ENCODE measurements at places on chromosomes 13 and 19.

DNA sequence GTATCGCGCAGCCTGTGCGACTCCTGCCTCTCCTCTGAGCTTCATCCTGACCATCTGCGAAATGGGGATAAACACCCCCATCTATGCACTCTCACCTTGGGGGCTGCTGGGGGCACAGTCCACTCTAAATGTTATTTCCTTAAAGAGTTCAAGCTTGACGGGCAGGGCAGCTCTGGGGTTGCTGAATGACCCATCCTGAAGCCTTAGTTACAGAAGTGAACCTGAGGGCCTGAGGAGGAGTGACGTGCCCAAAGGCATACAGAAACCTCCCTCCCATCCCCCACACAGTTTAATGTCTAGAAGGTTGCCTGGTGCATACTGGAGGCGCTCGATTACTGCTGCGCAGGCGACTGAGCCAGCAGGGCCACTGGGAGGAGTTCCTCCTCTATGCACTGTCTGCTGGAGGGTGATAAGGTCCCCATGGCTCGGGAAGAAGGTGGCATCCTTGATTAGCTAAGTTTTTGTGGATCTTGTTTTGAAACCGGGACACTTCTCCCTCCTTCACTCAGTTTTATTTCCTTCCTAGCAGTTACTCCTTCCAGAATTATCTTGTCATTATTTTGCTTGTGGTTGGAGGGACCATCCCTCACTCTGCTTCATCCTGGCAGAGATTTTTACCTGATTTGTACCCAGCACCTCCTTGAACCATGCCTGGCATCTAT lies 572 bp upstream of the FKBP8 start:
- peak; percentile 48 for DNase-seq

DNA sequence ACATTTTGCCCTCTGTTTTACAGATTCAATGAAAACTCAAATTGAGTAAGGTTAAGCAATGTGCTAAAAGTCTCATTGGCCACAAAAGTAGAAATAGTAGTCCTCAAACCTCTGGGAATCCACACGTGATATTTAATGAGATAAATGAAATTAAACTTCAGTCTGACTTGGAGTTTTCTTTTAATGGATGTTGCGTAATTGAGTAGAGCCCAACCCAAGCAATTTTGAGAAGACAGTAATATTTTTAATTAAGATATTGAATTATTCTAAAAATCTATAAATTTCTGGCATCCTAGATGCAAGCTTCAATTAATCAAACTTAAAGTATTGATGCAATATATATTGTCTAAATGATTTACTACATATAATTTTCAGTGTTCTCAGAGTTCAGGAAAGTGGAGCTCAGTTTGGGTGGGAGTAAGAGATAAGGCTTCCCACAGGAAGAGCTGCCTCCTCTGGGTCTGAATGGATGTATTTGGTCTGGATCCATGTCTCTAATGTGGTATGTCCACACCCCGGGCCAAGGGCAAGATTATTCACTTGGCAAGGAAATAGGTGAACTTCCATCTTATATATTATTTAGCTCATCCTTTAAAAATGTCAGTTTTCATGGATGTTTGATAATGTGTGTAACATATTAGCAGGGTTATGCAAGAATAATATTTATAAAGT lies 6.9 kb downstream of the MBNL2 start:
- DNase-seq: no peak

DNA sequence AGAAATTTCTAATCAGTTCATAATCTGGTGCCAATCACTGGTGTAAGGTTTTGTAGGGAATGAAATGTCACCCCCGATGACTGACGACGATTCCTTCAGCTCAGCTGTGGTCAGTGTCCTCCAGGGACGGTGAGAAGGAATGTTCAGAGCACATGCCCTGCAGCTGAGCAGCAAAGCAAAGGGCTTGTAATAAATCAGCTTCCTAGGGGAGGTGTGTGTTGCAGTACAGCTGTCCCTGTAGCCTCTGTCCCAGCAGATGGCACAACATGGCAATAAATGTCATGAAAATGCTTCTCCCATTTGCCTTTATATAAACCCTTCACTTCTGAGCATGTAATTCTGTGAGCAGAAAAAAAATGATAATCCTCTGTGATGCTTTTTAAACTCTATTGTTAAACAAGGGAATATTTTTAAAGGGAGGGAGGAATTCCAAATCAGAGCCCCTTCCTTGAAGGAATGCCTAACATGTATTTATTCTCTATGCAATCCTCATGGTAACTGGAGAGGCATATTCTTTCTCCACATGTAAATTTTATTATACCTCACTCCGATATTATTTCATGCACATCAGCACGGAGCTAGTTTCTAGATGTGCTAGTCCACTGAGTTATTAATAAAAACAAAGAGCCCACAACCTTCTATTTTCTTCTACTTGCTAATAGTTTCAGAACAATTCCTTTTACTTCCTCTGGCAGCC lies 102.5 kb downstream of the FAM216B start:
- no peak for DNase-seq

DNA sequence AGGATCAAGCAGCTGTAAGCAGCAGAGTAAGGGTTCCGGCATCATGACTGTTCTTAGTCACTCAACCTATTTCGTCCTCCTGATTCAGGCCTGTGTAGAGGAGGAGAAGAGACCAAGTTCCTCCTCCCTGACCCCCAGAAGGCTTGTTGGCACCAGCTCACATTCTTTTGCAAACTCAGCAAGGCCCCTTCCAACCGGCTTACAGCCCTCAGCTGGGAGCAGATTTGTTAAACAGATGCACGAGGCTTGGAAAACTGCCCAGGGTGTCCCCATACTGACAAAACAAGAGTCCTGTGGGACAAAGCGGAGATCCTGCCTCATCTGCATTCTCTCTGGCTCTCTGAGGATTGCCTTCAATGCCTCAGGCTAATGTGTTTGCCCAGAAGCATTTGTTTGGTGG lies 113.2 kb upstream of the SOX21 start:
- no peak for DNase-seq

DNA sequence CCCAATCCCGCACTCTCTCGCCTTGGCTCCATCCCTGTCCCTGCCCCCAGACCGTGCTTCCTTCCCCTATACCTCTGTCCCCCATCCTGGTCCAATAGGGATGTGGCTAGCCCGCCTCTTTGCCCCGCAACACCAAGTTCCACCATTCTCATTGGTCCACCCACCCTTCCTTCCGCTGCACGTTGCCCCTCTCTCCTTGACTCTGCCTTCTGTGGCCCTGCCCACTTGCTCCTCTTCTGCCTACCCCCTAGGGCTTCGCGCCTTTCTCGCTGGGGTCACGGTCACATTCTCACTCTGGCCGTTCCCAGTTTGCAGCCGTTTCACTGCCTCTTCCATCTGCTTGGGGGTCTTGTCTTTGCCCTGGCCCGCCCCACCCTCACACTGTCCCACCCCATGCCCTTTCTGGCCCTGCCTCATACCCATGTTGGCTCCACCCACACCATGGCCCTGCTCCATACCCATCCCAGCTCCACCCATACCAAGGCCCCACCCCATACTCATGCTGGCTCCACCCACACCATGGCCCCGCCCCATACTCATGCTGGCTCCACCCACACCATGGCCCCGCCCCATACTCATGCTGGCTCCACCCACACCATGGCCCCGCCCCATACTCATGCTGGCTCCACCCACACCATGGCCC lies 4.5 kb upstream of the ARHGAP45 start:
- no peak for DNase-seq

DNA sequence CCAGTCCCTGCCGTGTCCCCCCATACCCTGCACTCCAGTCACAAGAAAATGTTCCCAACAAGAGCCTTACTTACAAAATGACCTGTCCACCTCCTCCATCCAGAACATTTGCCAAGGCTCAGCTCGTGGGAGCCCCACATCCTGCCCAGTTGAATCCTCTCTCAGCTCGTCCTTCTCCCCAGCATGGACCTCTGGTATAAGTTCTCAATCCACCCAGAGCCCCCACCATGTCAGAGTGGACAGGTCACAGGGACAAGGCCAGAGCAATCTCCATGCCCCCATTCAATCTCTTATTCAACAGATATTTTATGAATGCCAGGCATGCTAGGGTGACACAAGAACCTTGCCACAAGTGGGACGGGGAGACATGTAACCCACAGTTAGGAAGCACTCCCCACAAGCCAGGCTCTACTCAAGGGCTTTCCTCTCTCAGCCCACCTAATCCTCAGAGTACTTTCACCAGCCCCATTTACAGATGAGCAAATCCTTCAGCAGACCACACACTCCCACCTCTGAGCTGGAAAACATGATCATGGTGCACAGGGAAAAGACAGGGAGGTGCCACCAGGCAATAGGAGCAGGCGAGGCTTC lies 15.1 kb downstream of the DEDD2 start:
- no peak for DNase-seq

DNA sequence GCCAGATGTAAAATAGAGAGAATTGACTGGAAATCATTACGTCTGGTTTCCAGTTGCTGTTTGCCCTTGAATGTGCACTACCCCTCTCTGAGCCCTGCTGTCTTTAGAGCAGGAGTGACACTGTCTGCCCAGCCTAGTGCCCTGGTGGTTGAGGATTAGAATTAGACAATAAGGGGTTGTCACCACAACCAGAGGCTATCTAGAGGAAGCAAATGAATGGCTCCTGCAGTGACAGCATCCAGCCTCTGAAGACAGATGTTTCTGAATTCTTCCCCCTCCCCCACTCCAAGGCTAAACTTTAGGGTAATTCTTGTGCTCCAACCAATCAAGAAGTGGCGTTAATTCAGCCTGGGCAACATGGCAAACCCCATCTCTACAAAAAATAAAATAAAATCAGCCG lies 2.0 kb downstream of the RAB8A start:
- no peak for DNase-seq

DNA sequence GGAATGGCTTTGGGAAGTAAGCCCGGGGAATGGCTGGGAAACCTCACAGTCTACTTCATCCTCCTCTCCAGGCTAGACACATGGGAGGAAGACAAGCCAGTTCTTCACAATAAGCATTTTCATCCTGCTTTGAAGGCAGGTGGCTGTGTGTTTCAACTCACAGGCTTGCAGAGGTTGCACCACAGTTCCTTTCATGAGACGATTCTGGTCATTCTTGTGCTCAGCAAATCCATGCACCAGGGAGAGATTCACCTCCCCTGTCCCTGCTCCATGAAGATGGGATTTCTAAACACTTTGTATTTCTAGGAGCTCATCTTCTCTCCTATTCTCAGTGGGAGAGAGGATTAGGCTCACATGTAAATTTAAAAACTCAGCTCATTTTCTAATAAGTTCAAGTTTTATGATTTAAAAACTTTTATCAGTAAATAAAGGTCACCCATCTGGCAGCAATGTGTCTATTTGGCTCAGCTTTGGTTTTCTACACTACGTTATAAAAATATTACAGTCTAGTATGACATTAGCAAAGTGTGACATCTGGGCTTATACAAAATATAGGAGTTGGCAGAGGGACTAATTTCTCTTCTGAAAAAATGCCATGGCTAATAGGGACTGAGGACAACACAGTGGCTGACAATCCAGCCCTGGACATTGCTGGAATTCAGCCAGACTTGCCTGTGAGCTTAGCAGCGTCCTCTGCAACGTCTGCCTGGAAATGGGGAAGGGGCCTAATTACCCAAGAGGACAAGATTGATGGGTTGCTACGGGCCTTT lies 283.2 kb upstream of the SLC10A2 start:
- DNase-seq: no peak

- no peak for DNase-seq
Observed at GRCh38 chr13:112892426-112893206, 76.4 kb upstream of the MCF2L start.

DNA sequence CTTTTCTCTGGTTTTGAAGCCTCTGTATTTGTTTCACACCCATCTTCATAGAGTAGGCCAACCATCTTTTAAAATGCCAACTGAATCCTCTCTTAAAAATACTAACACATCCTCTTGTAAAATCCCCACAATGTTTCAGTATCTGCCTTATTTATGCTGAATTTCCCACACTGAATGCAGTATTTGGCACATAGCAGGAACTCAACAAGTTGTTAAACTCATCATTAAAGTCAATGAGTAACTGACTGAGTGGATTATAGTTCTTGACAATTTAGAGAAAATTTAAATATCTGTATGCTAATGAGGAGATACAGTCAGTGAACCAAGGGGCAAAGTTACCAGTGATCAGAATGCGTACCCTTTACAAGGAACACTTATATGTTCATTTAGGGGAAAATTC lies 505.5 kb upstream of the PCDH9 start:
- no peak for DNase-seq

All from NCI-H1436 treated with DMSO at 0.1 percent for 48 hours (cell line).